ENCODE measurements at places on chromosomes 2 and 18.

DNA sequence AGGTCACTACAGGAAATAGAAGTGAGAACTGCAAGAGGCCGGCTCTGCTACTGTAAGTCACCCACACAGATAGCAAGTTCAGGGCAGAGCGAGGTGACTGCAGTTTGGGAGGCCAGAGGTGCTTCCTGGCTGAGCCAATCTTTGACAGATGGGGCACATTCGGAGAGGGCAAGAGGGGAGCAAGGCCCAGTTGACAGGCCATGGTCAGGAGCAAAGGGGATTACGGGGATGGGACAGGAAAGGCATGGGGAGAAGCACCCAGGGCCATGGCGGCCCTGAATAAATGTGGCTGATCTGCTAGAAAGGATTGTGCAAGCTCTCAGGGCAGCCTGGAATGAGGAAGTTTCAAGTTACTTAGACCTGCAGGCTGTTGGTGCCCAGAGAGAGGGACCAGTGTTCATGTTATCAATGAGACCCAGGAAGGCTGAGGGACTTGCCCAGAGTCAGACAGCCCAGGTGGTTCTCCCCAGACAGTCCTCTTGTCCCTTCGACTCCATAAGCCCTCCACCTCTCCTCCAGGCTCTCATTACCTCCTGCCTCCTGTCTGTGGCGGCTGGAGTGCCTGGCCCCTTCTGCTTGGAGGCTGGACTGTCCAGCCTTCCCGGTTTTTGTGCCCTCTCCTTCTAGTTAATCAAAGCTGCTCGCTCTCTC, 123.3 kb downstream of the CTIF start:
- DNase-seq: no peak

- DNase-seq: no peak
Measured at GRCh38 chr2:38626326-38627035, 23.8 kb upstream of the HNRNPLL start.

- no peak for DNase-seq
Measured at GRCh38 chr2:176852667-176853066, 359.9 kb upstream of the HNRNPA3 start.

- DNase-seq: no peak
Measured at GRCh38 chr18:39843546-39843945, 2111.5 kb upstream of the PIK3C3 start.
